ENCODE measurements at places on chromosomes 13 and 19. TPM values are rescaled to one million over a fixed set of nuclear protein-coding genes. Genes with fewer than 3 reads are reported as not detected.

The KIR2DL3 gene
- total RNA-seq = not detected

The RFX1 gene
- 18.6 TPM for total RNA-seq

The NLRP7 gene
- not detected for total RNA-seq

The GPR183 gene
- total RNA-seq = 38.3 TPM

The EXOSC5 gene
- total RNA-seq = 6.3 TPM

The SIGLEC7 gene
- 13.4 TPM for total RNA-seq

The KLK4 gene
- not detected for total RNA-seq

The TSHZ3 gene
- 9.4 TPM for total RNA-seq

The CD37 gene
- 33.9 TPM for total RNA-seq
